ENCODE measurements at places on chromosomes 4 and X. TPM values are rescaled to one million over a fixed set of nuclear protein-coding genes. Genes with fewer than 3 reads are reported as not detected.
A peak's percentile ranks its signal among the peaks of the same experiment; 100 is the strongest.

GRCh38 chrX:81556880-81557279, 355.0 kb downstream of the SH3BGRL start:
- DNase-seq: no peak

- DNase-seq: no peak
Observed at GRCh38 chr4:14596028-14596427, 406.3 kb upstream of the CPEB2 start.

DNA sequence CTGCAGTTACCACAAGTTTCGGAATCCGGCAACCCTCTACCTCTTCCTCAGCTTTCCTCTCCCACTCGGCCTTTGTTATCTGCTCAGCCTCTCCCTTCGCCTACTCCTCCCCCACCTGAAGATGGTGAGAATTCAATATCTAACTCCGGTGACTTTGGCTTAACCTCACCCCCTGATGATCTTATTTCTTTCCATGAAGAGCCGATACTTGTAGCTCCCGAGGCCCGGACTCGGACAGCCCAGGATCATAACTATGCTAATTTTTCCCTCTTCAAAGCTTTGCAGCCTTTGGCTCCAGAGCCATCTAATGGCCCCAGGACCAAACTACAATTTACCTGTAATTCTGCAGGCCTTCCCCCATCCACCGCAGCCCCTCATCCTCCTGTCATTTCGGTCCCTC, 32.0 kb upstream of the MGST2 start:
- peak; percentile 49 for DNase-seq

DNA sequence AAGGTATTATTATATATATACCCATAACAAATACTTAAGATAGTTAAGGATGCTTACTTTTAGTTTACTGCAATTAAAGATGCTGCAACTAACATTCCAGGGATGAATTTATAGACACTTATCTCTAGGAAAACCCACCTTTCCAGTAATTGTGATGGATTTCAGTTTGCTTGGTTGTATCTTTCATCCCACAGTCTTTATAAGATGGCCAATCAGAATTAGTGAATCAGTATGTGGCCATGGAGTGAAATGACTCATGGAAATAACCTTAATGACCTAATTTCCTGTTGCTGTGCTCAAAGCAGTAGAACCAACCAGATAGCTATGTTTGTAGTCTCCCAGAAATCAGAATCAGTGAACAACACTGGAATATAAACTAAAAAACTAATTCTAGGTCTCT, 26.4 kb downstream of the MOSPD2 start:
- DNase-seq: no peak

DNA sequence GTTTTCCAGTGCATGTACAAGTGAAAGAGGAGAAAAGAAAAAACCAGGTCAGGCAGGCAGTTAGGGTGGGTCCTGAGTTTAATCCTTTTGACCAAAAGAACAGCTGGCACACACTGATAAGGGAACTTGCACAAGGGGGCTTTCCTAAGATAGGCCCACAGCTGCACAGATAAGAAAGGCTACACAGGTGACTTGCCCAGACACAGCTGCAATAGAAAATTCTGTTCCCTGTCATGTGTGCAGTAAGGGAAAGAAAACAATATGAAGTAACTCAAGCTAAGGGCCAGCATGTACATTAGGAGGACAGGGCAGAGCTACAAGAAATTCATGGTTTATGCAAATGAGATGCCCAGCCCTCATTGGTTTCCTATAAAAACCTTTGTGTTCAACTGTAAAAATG, 32.9 kb downstream of the LUZP4 start:
- no peak for DNase-seq

Gene VSIG4
- 59.7 TPM for total RNA-seq

Gene MAGEA12
- total RNA-seq: not detected

Gene GRIPAP1
- total RNA-seq: 34.1 TPM

Gene FSTL5
- not detected for total RNA-seq

Measured in right cardiac atrium (tissue), 5 donors.